Posterior cingulate gyrus (tissue), 11 donors: ENCODE measurements at places on chromosomes 4 and X.

DNA sequence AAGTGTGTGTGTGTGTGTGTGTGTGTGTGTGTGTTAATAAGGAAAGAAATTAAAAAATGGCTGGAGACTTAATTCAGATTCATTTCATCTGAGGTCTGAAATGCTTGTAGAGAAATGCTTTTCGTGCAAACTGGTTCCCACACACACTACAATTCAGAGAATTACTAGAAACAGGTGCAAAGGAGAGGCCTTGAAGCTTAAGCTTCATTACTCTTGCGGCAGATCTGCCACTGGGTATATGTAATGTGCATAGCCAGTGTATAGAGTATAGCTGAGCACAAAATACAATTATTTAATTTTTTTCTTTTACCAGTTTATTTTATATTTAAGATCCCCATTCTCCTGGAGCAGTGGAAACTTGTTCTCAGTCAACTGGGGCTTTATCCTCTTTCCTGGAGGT is 31.8 kb upstream of the MAGEB10 start:
- no peak for DNase-seq

DNA sequence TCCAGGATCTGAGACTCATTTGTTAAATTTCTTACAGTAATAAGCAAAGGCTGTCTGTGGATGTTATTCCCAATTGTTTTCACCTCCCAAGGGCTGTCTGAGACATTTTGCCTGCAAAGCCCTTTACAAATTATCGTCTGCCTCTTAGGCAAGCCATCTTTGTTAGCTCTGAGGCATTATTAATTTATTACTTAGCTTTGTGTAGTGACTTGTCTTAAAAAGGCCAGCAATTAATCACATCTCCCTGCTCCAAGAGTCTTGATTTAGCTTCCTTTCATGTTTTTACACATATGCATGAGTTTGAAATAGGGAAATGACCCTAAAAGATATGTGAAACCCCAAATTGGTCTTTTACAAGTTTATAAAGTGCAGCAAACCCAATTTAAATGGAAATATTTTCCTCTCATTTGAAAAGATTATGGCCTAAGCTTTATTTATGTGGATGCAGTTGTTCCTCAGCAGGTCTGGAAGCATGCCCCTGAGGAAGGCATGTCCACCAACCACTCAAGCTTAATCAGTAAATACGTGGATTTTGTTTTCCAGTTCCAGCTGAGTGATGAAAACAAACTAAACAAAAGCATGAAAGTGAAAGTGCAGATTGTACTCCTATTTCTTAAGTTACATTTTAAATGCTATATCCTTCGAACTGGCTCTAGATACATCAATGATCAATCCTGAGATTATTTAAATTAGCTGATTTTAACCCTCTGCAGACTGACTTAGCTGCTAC is 173.6 kb upstream of the LNX1 start:
- no peak for DNase-seq

GRCh38 chr4:33162122-33162521 is 2442.0 kb downstream of the PCDH7 start:
- no peak for DNase-seq

DNA sequence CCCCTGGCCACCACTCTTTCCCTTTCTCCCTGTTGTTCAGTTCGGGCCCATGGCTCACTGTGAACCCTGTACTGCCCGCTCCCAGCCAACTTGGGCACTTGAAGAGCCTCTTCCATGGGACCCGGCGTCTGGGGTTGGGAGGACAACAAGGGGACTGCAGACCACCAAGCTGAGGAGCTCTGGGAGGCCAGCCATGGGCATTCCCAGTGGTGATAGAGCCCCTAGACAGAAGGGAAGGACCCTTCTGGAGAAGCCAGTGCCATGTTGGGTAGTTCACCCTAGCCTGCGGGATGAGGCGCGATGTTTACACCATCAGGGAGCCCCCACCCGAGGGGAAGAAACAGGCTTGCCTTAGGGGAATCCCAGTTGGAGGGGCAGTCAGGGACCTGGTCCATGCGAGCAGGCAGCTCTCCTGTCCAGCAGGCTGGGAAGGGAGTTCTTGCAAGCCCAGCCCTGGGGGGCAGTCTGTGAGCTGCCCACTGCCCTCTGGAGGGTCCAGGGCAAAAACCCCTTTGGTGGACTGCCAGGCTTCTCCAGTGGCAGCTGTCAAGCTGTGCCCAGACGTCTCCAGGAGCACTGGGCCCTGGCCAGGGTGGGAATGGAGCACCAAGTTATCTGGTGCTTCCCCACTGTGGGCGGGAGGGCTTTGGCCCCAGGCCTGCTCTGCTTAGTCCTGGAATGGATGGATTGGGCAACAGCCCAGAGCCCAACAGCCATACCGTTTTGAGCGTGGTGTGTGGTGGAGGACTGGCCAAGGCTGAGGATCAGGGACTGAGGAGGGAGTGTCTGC is 23.7 kb upstream of the UBA1 start:
- DNase-seq, result no peak

DNA sequence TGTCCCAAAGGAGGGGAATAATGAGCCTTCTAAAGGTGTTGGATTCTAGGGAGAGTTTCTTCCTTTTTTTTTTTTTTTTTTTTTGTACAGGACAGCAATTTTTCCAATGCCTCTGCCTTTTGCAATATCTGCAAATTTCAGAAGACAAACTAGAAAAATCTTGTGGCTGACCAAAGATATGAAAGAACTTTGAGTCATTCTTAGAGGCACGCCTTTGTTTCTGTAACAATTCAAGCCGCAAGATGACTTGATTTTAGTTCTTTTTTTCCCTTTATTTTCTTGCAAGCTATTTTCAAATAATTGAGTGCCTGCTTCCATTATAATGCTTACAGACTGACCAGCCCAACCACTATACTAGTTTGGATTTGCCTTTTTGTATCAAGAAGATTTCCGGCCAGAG is 47.6 kb upstream of the UXT start:
- DNase-seq, result no peak

GRCh38 chrX:69552512-69552911 is 48.4 kb downstream of the NALF2 start:
- DNase-seq, result no peak

GRCh38 chr4:6023731-6024130 is 5.5 kb upstream of the C4orf50 start:
- DNase-seq, result no peak

DNA sequence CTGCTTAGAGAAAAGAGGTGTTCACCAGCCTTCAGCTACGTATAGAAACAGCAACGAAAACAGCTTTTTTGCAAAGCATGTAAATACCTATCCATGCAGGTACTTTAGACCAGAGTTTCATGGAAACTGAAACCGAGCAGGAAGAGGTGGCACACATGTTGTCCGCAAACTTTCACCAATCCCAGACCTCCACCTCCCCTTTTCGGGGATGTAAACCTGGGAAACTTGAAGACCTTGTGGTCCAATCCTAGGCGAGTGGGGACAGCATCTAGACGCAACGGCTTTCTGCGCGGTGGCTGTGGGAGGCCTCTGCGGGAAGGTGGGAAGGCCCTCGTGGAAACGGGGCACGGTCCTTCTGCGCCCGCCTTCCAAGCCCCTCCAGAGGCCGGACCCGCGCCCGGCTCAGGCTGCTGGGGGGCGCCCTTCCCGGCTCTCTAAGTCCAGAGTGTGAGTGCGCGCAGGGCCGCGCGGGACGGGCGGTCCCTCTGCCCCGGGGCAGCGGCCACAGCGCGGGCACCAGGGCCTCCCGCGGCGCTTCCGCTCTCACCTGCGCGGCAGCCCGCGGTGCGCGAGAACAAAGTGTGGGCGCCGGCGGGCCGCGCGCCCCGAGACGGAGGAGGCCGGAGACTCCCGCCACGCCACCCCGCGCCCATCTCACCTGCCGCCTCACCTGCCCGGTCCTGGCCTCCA is 830 bp upstream of the SHROOM2 start:
- no peak for DNase-seq

- no peak for DNase-seq
These were observed 280.6 kb upstream of the CLNK start for GRCh38 chr4:10965196-10965595.

- DNase-seq, result no peak
These were observed 720 bp upstream of the STK26 start for GRCh38 chrX:132022198-132022966.

DNA sequence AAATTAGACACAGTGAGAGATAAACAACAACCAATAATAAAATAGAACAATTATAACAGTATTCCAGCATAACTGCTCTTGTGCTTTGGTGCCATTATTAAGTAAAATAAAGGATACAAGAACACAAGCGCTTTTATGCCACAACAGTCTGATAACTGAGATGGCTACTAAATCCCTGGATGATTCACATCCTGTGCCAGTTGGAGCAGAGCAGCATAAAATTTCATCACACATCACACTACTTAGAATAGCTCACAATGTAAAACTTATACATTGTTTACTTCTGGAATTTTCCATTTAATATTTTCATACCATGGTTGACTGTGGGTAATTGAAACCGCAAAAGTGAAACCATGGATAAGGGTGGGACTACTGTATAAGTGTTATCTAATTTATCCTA is 399.9 kb upstream of the CNKSR2 start:
- no peak for DNase-seq

GRCh38 chr4:38523524-38524448 is 140.2 kb upstream of the KLF3 start:
- DNase-seq, result no peak

- DNase-seq, result no peak
These were observed 20.4 kb upstream of the TBC1D14 start for GRCh38 chr4:6889101-6889735.

GRCh38 chrX:132758759-132759158 is 199.7 kb downstream of the HS6ST2 start:
- no peak for DNase-seq

DNA sequence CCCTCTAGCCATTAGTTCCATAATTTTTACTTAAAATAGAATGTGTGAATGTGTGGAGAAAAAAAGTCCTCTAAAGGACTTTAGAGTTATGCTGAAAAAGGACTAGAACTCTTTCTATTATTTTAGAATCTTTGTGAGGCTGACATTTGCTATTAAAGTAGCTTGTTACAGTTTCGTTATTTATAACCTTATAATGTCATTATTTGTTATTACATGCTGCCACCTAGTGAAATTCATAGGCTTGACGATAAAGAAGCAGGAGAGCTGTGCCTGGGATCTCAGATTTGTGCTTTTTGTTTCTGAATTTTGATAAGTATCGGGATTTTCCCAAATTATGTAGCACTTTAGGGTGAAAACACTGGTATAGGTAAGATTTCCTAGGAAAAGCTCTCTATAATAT is 38.5 kb upstream of the TAPT1 start:
- no peak for DNase-seq

DNA sequence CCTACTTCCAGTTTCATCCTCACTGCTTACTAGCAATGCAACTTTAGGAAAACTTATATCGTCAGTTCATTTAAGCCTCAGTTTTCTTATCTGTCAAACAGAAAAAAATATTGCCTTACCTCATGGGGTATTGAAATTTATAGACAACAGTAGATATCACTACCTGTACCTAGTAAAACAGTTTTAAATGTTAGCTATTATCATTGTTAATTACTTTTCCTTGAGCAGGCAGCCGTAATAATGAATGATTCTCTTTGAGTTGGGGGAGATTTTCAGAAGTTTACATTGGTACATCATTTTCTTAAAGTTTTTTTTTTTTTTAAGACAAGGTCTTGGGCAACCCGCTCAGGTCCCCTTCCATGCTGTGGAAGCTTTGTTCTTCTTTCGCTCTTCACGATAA is 71.7 kb upstream of the BMPR1B start:
- DNase-seq, result no peak

DNA sequence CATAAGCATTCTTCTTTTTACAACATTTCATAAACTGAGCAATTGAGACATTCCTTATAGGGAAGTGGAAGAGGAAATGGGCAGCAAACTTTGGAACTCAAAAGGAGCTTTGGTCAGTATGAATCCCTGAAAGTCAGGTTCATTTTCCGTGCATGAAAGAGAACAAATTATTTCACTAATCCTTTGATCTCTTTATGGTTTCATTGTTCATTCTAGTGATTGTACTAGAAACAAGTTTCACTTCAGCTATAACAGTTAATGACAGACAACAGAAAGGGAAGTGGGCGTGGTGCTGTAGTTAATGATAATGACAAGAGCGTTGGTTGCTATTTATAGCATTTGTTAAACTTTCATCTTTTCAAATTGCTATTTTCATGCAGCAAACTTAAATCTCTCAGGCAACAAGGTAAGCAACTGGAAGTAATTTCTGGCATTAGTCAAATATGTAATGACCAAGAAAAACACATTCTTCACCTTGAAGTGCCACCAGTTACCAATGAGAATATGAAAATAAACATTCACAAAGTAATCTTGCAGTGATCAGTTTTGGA is 98.4 kb downstream of the AREG start:
- no peak for DNase-seq

GRCh38 chrX:25178555-25178954 is 162.8 kb upstream of the ARX start:
- DNase-seq, result no peak

DNA sequence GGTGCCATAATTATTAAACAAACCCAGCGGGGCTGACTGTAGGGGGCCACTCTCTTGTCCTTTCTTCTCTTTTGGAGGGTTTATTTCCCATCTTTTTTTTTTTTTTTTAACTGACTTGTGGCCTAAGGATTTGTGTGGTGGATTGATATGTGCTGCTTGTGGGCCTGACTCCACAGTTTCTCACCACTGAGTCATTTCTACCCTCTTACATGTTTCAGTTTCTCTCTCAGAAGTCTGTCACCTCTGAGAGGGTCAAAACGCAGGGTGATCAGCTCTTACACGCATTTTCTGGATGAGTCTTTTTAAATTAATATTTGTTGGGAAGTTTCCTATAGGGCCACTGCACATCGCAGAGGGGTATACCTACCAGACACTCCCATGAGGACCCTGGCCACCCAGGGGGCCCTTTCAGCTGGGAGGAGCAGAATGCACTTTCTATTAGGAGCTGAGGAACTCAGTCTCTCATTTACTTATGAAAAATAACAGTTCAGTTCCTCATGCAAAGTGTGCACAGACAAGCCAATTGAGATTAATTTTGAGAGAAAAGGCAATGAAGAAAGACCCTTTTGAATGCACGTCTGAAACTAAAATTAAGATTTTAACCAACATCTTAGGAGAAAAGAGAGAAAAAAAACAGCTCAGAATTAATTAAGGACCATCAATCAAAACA is 407.9 kb downstream of the TECRL start:
- no peak for DNase-seq

DNA sequence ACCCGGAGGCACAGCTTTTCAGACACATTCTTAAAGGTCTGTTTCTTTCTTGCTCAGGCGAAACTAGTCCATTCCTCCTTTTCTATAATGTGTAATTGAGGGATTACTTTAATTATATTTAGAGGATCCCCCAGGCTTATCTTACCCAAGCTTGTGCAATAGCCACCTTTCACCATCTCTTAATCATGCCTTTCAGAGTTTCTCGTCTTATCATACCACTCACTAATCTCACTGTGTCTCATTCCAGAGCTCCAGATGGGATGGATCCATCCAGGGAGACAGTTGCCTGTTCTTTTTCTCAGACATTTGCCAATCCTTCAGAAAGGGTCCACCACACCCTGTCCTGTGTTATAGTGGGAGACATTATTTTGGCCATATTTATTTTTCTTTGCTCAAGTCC is 12.5 kb downstream of the SPARCL1 start:
- DNase-seq, result no peak

GRCh38 chrX:44306356-44306755 is 37.1 kb downstream of the EFHC2 start:
- DNase-seq, result no peak
